ENCODE measurements at places on chromosomes 3 and 15.

GRCh38 chr3:54342676-54343075, 220.3 kb downstream of the CACNA2D3 start:
- DNase-seq, result no peak

- DNase-seq, result no peak
Measured at GRCh38 chr3:10365791-10366190, 44.9 kb upstream of the SEC13 start.

DNA sequence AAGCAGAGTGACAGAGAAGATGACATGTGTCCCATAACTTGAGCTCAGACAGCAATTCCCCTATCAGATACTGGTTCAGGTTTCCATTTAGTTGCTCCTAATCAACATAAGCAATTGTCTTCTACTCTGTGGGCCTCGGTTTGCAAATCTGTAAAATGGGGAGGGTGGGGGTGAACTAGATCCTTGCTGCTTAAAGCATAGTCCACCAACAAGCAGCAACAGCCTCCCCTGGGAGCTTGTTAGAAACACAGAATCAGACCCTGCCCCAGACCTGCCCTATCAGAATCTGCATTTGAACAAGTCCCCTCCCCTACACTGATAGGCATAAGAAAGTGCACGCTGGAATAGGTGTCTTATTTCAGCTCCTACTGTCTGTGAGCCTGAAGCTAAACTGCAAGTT, 87.8 kb downstream of the CEMIP start:
- DNase-seq, result no peak

DNA sequence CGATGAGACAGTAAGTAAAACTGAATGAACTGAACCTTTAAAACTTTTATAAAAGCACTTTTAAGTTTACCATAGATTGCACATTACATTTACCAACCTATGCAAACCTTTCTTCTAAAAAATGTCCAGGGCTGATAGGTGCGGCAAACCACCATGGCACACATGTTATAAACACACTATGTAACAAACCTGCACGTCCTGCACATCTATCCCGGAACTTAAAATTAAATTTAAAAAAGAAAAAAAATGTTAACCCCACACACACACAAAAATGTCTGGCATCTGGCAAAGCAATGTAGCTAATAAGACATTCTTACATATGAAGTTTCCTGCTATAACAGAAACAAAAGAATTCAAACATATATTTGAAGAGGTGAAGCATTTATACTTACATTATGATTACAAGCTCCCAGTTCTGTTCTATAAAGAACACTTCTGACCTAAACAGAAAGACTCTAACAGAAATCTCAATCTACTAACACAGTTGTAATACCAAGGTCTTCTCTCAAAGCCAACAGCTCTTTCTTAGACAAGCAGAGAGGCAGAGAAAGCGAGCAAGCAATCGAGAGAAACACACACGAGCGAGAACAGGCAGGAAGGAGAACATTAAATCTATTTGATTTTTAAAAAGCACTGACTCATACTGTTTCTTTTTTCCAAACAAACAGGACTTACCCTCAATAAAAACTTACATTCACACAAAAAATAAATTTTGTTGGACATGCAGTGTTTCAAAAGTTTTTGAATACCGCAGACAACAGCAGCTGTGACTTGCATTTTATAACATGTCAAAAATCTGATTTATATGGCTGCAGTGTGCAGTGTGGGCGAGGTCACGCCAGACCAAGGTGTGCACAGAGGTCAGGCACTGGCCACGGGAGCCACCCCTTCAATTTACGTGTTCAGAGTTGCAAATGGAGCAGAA, at the start of gene NRG4:
Gene NRG4 (minus strand): TSS at position 798 of the 925 bp plus-strand sequence. CDS start 1,194 bp downstream, outside the sequence.
- no peak for DNase-seq

- no peak for DNase-seq
Measured at GRCh38 chr3:165642761-165643420, 194.3 kb downstream of the BCHE start.

GRCh38 chr3:116302087-116302747, 143.1 kb downstream of the LSAMP start:
- no peak for DNase-seq

DNA sequence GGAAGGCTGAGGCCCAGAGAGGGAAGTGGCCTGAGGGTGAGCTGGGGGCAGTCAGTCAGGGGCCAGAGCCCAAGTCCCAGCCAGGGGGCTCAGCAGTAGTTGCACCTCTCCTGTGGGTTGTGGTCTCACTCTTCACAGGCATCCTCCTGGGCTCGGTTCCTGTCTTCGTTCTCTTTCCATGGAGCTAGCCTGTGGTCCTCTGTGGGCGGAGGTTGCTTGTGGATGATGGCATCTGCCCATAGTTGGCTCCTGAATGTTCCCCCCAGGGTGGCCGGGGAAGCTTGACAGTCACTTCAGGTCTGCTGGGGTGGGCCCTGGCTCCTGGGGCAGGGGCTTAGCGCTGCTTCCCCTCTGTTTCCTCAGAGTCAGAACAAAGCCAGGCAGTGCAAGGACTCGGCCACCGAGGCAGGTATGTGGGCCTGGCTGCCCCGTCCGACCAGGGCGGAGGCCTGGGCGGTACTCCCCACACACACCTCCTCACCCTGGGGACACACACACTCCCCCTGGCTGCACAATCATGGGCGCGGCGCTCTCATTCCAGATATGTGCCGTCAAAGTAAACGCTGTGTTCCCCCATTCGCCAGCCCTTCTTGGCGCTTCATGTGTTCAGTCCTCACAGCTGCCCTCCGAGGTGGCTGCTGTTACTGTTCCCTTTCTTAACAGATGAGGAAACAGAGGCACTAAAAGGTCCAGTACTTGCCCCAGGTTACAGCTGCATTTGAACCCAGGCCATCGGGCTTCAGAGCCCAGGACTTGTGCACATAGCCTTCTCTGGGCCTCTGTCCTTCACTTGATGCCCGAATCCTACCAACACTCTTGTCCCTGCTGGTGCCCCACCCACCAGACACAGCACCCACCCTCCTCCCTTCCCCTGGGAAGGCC, 34.5 kb downstream of the PSTPIP1 start:
- no peak for DNase-seq

GRCh38 chr3:11185564-11186317, 31.4 kb downstream of the HRH1 start:
- DNase-seq, result no peak

- DNase-seq, result no peak
Measured at GRCh38 chr3:36764704-36765038, 318 bp upstream of the DCLK3 start.

DNA sequence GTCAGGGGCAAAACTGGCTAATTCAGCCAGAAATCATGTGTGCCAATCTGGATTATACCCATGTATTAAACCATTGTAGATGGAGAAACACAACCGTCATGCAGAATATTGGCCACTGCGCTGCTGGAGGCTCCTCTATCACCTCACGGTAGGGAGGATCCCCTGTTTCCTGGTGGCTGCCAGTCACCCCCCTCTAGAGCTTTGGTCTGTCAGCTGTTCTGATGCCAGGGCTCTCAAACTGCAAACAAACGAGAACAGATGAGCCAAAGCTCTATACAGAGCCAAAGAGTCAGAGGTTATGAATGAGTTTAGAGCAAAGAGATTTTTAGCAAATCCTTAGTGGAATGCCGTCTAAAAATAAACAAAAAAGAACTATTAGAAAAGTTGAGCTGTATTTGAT, 62.5 kb downstream of the IL20RB start:
- DNase-seq, result no peak
